ENCODE measurements at places on chromosomes 2 and 18.

DNA sequence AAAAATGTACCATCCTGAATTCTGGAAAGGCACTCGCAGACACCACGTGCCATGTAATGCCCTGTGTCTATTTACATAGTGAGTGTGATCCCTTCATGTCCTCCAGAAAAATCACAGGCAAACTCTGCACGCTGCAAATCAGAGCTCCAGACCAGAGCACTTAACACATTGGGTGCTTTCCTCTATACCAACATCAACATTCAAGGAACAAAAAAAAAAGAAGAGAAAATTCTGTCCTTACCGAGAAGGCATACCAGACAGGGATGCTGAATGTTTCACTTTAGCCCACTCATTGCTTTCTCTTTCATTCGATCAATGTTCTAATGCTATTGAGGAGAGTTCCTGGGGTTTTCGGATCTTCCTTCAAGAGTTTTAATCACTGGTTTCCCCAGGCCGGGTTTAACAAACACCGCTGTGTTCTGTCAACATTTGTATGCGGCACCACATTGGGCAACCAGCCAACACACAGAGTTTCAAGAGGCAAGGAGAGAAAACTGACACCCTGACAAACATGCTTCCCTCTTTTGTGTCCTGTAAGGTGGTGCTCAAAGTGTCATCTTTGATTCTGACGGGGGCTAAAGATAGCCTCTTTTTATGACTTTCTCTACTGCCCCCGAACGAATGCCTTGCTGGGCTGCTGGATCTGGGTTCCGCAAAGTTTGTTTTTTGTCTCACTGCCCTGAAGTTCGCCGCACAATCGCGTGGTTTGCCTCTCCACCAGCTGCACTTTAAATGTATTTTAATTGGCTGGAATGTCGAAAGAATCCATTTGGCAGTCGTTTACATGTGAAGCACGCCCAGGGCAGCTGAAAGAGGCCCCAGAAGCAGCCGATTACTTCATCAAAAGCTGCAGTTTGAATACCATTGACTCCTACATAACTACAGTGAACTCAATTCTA is 106.4 kb upstream of the NCKAP5 start:
- ATAC-seq, result no peak

DNA sequence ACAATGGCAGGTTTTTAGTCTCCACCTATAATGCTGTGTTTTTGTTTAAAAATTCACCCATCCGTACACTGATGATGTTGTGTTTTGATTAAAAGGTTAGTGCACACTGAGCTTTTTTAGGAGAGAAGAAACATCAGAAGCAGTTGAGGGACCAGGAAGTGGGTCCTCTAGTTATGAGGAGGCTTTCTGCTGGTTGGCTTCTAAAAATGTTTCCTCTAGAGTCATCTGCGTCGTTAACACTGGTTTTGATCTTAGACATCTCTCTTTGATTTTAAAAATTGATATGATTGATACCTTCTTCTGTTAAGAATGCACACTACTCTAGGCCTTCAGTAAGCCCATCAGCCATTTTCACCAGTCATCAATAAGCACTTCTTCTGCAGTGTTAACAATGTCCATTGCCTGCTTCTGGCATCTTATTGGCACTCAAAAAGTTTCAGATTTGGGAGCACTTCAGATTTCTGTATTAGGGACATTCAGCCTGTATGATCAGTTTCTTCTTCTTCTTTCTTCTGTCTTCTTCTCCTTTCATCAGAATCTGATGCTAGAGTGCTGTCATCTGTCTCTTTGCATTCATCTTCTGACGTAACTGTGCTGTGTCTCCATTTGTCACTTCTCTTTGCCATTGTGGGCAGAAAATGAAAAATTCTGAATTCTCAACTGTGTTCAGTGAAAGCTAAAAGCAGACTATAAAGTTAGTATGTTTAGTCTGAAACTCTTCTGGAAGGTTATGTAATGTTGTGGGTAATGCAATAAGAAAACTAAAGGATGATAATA is 56.3 kb downstream of the PHLPP1 start:
- peak; percentile 81 for ATAC-seq

DNA sequence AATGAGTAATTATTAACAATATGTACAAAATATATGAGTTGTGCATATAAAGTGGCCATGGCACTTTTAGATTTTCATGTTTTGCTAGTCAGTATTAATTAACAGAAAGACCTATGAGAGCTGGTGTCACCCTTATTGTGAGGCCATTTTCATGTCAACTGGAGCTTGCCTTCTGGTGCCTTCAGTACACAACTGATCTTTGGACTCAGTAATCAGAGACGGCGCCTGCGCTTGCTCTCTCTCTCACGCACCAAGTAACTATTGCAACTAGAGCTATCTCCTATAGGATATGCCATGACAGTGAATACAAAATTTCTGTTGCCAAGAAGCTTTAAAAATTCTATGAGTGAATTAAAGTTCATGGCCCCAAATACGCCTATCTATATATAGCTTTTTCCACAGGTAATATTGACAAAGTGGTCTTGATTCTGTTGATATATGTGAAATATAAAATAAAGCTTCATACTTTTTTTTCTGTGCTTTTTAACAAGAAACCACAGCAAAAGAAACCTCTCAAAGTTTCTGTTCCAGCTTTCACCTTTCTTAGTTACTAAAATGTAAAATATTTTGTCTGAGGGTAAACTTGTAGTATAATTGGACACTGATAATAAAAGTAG is 2.9 kb downstream of the SERTAD2 start:
- no peak for ATAC-seq

GRCh38 chr18:26052505-26052904 is 37.9 kb downstream of the SS18 start:
- ATAC-seq, result no peak

DNA sequence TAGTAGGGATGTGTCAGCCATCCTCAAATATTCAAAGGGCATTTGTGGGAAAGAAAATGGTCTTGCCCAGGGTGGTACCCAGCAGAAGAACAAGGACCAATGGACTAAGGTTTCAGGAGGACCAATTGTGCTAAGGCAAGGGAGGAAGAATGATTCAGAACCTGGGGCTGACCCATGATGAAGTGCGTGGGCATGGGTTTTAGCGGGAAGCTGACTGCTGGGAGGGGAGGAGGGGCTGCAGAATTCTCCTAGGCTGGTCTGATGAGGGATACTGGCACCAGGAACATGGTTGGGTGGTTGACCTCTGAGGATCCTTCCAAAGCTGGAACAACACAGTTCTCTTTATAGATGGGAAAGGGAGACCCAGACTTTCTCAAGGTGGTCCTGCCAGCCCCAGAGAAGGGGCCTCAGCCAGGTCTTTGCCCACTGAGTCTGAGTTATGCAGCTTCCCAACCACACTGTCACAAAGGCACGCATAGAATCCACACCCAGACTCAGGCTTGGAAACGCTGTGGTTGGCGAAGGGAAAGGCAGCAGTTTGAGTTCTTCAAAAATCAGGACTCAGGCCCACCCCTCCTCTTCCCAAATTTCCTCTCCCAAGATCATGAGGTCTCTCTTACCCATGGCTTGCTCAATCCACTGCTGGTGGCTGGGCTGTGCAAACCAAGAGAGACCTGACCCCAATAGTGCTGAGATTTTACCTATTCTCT is 37.3 kb downstream of the MARCO start:
- ATAC-seq, result no peak

DNA sequence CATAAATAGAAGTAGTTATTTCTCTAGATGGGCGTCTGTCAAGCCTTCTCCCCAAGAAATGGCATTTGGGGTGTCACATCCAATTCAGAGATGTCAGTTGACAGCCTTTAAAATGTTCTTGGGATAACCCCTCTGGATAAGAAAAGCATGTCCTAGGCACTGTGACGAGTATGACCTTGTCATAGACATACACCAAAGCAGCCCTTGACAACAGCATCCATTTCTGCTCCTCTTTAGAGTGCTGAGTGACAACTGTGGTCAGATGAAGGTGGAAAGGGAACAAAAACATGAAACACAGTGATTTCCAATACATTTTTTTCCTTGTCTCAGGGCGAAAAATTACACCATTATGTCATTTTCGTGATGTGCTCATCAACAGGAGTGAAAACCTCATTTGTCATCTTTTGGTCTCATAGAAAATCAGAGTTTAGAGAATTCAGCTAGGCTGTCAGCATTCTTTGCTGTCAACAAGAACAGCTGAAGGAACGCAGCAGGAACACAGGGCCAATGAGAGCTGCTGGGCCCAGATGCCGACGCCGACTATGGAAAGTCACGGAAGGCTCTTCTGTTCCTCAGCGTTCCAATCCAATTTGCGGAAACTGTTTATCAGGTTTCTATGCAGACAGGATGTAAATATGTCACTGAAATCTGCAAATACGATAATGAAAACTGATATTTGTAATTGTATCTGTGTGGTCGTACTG is 193.2 kb downstream of the ICOS start:
- no peak for ATAC-seq

DNA sequence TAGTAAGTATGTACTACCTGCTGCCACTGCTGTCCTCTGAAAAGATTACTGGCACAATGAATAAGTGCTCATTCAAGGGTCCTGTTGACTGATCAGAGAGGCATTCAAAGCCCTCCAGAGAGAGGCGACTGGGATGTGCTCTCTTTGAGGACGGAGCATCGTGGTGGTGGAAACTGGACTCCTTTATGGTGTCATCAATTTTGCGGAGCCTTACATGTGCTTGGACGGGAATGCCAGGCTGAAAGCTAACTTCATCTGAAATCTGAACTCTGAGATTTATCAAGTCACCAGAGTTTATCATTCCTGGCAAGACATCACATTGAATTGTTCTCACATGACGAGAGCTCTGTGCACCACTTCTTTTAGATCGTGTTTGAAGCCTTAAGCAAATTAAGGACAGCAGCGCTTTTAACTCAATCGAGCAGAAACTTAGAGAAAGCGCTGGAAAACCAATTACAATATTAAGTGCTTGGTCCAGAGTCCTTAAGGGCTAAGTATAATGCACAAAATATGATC is 138.3 kb downstream of the NCK2 start:
- ATAC-seq, result no peak

DNA sequence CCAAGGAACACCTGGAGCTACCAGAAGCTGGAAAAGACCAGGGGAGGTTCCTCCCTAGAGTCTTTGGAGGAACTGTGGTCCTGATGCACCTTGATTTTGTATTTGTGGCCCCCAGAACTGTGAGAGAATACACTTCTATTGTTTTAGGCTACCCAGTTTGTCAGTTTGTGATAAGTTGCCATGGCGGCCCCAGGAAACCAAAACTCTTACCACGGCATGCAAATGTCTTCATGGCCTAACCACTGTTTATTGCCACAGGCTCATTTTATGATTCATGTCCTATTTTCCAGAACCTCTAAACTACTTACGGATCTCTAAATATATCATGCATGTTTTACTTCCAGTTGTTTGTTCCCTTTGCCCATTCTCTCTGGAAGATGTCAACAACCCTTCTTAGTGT is 1250.7 kb upstream of the FAM98A start:
- ATAC-seq, result no peak

DNA sequence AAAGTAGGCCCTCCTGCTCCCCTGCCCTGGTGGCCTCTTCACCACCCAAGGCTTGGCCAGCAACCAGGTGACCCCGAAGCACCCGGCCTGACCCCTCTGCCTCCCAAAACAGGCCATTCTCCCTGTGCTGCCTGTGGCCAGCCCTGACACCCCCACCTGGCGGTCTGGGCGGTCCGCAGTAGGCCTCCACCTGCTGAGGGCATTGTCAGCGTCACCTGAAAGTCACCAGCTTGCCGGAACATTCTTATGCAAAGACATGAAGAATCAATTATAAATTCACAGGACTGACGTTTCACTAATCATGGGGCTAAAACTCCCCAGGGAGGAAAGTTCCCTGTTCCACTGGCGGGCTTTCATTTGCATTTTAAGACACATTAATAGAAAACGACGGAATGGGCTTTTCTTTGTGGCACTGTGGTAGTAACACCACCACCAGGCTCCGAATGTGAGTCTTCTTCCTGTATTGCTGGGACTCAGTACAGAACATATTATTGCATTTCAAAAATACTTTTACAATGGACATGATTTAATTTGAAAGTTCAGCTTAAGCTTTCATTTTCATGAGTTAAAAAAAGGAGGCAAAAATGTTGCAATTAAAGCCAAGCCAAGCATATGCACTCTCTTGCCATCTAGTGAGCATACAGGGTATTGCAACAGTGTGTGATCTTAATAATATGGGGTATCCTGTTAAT is 57.4 kb downstream of the ADI1 start:
- peak; percentile 73 for ATAC-seq

DNA sequence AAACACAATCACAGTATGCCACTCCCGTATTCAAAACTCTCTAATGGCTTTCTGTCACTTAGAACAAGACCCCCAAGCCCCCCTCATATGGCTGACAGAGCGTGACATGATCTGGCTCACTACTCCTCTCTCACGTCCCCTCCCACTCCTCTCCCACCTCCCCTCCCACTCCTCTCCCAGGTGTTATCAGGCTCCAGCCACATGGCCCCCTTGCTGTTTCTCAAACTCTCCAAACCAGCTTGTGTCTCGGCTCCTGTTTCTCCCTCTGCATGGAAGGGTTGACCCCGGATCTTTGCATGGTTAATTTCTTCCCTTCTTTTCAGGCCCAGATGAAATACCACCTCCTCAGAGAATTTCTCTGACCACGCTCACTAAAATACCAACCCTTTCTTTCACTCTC is 180.8 kb downstream of the SLC8A1 start:
- ATAC-seq, result no peak

- no peak for ATAC-seq
Measured at GRCh38 chr2:46194856-46195255, 102.4 kb upstream of the EPAS1 start.

DNA sequence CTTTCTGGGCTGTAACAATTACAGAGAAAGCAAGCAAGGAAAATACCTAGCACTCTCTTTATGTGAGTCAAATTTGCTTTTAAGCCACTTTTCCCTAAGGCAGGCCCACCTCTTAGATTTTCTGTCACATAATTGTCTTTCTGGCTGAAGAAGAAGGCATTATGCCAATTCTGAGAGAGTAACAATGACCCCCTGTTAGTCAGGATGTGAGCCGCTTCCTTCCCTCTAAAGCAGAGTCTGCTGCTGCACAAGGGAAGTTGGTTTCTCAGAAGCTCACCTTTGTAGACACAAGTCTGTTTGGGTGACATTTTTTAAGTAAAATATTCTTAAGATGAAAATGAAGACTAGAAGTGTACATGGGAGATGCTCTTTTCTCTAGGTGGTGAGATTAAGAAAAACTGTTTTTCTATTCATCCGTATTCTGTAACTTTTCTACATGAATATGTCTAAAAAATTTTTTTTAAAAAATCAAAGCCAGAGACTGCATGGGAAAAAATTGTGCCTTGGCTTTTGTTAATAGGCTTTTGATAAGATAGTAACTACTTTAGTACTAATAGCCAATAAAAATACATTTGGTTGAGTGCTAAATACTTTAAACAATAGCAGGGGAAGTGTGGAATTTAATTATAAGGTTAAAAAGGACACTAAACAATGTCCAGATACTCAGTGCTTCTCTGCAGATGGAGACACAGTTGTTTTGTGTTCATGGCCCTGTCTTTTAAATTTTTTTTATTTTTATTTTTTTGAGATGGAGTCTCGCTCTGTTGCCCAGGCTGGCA is 33.4 kb upstream of the VPS54 start:
- no peak for ATAC-seq

DNA sequence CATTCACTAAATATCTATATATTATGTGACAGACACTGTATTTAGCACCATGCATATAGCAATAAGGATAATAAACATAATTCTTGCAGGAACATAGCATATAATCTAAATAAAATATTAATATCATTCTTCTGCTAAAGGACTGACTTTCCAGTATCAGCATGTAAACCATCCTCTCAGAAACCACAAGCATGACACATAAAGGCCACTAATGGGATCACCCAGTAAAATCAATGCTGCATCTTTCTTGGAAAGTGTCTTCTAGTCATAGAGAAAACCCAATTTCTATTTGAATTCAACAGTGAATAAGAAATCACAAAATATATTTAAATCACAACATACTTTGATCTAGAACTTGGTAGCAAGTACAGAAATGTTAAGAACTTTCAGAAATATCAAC is 5.8 kb upstream of the LRP1B start:
- ATAC-seq, result no peak

- ATAC-seq, result no peak
Measured at GRCh38 chr2:123659120-123659519, 366.0 kb upstream of the CNTNAP5 start.
